HS-27A (cell line): ENCODE measurements at places on chromosomes 6 and 20.

GRCh38 chr6:52123251-52123650, 35.8 kb upstream of the PKHD1 start:
- no peak for DNase-seq

DNA sequence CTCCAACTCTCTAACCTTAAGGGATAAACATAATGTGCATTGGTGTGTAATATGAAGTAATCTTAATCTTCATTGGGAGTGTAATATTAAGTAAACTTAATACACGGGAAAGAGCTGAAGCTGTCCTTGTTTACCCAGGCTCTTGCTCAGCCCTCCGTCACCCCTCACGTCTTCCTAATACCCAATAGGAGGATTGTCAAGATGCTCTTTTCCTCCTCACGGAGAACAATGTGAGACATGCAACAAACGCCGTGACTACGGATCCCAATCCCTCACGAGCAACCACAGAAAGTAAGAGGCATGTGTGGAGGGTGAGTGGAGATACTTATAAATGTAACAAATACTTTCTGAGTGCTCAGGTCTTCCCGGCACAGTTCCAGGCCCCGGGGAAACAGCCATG, 11.0 kb downstream of the KIF16B start:
- DNase-seq, result no peak

DNA sequence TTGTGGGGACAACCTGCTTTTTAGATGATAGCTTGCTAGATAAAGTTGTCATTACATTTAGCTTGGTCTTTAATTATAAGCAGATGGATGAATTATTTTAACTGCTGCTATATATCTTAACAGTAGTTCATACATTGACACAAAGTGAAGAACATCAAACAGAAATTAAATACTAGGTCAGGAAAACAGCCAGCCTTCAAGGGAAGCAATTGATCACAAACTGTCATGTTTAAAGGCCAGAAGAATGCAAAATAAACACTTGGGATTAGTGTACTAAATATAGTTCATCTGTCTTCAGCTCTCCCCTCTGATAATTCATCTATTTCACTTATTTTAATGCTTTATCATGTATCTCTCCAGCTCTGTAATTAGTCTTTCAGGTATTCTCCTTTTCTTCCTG, 225.1 kb upstream of the FERMT1 start:
- DNase-seq, result no peak

GRCh38 chr20:47490795-47491194, 10.9 kb upstream of the NCOA3 start:
- no peak for DNase-seq

DNA sequence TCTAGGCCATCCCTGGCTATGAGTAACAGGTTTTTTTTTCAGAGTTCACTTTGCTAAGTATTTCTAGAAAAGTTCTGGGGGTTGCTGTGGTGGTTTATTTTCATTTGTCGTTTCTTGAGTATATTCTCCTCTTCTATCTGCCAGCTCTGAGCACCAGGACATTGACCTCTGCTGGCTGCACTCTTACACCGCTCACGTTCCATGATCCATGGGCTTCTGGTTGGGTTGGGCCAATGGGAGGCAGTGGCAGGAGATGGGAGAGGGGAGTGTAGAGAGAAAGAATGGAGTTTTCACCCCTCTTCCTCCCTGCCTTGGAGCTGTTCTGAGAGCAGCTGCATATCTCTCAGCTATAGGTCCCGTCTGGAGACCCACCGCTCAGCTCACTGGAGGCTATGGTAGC, 161.0 kb upstream of the ATXN1 start:
- DNase-seq, result no peak
